ENCODE measurements at places on chromosomes 2 and 18.
A peak's percentile ranks its signal among the peaks of the same experiment; 100 is the strongest.

DNA sequence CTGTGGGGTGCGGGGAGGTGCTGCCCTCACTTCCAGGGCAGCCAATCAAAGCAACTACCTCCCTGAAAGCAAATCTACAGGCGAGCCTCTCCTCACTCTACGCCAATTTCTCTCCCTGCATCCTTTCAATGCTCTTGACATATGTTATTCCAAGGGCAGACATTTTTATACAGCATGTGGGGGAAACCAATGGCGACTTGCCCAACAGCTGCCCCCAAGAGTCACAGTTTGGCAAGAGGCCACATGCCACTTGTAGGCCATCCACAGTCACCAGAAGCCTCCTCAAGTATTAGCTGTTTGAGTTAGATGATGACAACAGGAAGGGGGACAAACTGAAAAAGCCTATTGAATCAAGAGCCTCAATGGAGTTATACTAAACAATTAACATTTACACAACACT is 114.6 kb downstream of the MYO5B start:
- H3K36me3 ChIP-seq, result no peaks in the 10 kb centered on the region
- no peak for DNase-seq
- H3K27ac ChIP-seq, result no peak overlapping the region

DNA sequence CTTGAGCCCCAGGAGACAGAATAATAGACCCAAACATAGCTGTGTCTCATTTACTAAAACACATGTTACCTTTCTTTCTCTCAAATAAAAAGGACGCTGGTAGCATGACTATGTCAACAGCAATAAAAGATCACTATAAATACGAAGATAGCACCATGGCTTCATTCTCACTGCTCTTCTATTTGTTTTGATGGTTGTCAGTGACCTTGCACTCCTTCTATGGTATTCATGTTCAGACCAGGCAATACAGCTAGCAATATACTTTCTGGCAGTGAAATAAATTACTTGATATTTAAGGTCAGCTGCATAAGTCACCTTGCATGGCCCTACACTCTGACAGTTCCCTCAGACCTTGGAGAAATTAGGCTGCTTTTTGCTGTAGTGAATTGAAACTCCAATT is 263.2 kb upstream of the CDH7 start:
- H3K27me3 ChIP-seq, result no peaks in the 10 kb centered on the region
- no peak overlapping the region for H3K4me3 ChIP-seq
- H3K36me3 ChIP-seq, result no peaks in the 10 kb centered on the region
- DNase-seq, result no peak
- no peaks in the 10 kb centered on the region for H3K4me1 ChIP-seq

DNA sequence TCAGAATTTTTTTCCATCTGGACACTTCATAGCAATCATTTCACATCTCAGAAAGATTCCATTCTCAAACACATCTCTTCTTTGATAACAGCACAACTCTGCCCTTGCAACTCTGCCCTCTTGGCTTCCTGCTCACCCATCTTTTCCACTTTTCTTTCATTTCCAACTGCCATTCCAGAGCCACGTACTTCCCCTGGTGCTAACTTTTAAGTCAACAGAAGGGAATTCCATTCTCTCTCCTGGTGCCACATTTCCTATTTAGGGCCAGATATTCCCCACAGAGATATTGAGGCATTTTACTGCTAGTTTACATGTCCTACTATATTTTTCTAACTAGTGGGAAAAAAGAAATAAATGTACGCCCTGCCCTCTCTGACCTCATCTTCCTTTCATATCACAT is 590.2 kb downstream of the ARHGAP15 start:
- peaks cover 38% of the 10 kb centered on the region for H3K36me3 ChIP-seq
- H3K27ac ChIP-seq, result no peak overlapping the region
- no peak overlapping the region for H3K4me3 ChIP-seq
- no peaks in the 10 kb centered on the region for H3K27me3 ChIP-seq
- H3K4me1 ChIP-seq, result peaks cover 18% of the 10 kb centered on the region
- no peak for DNase-seq

DNA sequence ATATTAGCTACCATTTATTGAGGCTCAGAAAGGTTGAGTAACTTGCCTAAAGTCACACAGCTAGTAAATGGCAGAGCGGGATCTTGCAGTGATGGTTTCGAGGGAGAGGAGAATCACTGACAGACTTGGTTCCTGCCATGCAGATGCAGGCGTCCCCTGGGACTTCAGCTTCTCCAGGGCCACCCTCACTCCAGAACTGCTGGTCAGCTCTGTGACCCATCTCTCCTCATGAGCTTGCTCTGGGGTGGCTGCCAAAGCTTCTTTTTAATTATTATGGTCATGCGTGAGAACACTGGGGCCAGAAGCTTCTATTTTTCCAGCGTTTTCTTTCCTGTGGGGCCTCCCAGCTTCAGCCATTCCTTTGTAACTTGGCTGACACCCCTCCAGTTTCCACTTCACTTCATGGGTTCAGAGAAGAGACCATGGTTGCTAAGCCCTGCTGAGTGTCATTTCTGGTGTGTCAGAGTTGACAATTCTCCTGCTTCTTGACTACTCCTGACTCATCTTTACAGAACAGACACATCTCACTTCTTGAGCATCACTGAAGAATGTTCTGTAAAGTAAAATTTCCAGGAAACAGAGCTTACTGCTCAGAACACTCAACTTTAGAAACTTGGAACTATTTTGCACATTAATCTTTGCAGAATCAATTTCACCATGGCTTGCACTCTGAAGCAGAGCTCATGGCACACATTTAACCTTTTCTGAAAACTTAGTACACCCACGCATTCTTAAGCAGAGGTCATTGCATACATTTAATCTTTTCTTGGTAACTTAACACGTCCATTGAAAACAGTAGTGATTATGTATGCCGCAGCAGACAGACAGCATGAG is 70.4 kb downstream of the IL1R2 start:
- H3K4me3 ChIP-seq, result no peak overlapping the region
- DNase-seq, result peak; percentile 49
- H3K36me3 ChIP-seq, result no peaks in the 10 kb centered on the region
- peaks cover 27% of the 10 kb centered on the region for H3K4me1 ChIP-seq

DNA sequence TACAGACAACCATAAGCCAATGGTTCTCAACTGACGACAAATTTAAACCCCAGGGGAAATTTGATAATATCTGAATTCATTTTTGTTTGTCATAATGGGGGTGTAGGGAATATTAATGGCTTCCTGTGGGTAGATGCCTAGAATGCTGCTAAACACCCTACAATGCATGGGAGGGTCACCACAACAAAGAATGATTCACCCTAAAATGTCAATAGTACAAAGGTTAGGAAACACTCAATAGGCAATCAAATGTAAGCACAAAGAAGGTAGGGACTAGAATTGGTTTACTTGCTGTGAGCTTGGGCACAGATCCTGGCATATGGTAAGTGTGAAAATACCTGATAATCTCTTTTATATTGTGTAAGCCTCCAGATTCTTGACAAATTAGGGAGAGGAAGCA is 20.1 kb upstream of the FANCL start:
- H3K4me1 ChIP-seq, result no peaks in the 10 kb centered on the region
- H3K27ac ChIP-seq, result no peak overlapping the region
- DNase-seq, result no peak

DNA sequence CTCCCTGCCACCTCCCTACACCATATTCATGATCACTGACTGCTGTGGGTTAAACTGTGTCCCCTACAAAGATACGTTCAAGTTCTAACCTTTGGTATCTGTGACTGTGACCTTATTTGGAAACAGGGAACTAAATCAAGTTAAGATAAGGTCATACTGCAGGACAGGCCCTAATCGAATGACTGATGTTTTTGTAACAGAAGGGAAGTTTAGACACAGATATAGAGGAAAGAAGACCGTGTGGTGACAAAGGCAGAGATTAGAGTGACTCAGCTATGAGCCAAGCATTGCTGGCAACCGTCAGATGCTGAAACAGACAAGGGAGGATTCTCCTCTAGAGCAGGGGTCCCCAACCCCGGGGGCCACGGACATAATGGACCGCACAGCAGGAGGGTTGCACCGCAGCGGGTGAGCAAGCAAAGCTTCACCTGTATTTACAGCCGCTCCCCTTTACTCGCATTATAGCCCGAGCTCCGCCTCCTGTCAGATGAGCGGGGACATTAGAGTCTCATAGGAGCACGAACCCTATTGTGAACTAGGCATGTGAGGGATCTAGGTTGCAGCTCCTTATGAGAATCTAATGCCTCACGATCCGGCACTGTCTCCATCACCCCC is 28.9 kb upstream of the RNF152 start:
- no peak for DNase-seq
- peaks cover 3% of the 10 kb centered on the region for H3K27me3 ChIP-seq
- H3K4me1 ChIP-seq, result peaks cover 10% of the 10 kb centered on the region
- no peak overlapping the region for H3K4me3 ChIP-seq

DNA sequence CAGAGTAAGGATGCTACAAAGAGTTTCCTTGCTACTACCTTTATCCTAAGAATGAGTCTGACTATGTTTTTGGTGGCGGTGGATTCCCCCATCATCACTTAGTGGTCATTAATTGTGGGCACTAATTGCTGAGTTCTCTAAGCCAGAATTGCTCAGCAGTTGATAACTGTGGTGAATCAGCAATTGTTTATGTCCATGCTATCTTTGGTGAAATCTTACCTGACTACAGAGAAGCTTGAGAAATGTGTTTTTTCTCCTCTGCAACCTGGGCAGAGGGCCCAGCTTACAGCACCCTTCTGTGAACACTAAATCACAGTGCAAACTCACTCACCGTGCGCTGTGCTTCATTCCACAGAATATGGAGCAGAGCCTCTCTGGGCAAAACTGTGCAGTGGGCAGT is 683.6 kb downstream of the CNTNAP5 start:
- DNase-seq, result no peak
- H3K27me3 ChIP-seq, result no peaks in the 10 kb centered on the region
- no peak overlapping the region for H3K4me3 ChIP-seq
- no peak overlapping the region for H3K27ac ChIP-seq

DNA sequence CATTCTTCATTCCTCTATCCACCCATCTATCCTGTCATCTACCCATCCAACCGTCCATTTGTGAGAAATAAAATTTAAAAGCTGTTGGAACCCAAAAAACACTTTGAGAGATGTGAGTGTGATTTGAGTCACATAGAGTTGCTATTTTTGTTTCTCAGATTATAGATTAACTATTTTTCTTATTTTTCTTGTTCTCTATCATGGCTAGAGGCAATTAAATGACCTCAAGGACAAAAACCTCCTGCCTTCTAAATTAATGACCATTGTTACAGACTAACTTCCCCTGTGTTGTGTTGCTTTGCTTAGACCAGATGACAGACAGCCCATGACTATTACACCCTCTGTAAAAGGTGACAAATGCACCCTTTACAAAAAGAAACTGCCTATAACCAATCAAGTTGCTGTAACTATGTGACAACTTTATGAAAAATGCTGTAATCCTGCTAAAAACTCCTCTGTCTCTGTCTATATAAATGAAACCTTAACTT is 207.9 kb upstream of the CXCR4 start:
- H3K4me3 ChIP-seq, result peak overlapping the region; percentile 1
- no peak for DNase-seq
- H3K27me3 ChIP-seq, result no peaks in the 10 kb centered on the region
- no peaks in the 10 kb centered on the region for H3K36me3 ChIP-seq
- peak overlapping the region; percentile 42 for H3K27ac ChIP-seq

GRCh38 chr18:10805587-10806118 is 279.8 kb downstream of the NAPG start:
- no peak overlapping the region for H3K27ac ChIP-seq
- H3K36me3 ChIP-seq, result no peaks in the 10 kb centered on the region
- no peak overlapping the region for H3K4me3 ChIP-seq
- no peaks in the 10 kb centered on the region for H3K4me1 ChIP-seq

DNA sequence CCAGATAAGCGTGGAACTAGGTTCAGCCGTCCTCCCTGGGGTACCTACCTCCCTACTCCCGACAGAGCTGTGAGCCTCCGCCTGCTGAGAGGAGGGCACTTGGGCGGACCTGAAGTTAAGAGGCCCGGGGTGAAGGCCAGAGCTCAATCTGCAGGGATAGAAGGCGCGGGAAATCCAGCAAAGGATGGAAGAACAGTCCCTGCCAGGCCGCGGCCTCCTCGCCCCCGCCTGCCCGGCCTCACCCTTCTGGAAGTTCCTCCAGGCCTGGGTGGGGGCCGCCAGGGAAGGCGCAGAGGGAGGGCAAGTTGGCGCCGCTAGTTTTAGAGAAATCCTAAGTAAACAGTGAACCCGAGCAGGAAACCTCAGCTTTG is 13.0 kb downstream of the EN1 start:
- peaks cover 88% of the 10 kb centered on the region for H3K27me3 ChIP-seq
- no peaks in the 10 kb centered on the region for H3K4me1 ChIP-seq
- no peak overlapping the region for H3K27ac ChIP-seq
- DNase-seq, result no peak
- H3K36me3 ChIP-seq, result no peaks in the 10 kb centered on the region

DNA sequence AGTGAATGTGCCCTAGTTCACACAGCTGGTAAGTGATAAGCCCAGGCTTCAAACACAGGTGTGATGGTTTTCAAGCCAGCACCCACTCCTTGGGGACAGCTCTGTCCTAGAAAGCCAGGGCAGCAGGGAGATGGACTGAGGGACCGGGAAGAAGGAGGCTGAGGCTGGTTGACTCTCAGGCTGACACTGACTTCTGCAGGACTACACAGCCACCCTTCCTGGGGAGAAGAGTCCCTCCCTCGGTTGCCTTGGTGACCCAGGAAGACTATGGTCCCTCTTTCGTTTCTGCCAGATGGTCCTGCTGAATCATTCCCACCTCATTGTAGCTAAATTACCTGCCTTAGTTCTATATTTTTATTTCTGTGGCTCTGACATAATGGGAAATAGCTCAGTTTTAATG is 11.3 kb upstream of the FSHR start:
- H3K27ac ChIP-seq, result no peak overlapping the region
- DNase-seq, result no peak
- H3K4me1 ChIP-seq, result no peaks in the 10 kb centered on the region
- no peak overlapping the region for H3K4me3 ChIP-seq

DNA sequence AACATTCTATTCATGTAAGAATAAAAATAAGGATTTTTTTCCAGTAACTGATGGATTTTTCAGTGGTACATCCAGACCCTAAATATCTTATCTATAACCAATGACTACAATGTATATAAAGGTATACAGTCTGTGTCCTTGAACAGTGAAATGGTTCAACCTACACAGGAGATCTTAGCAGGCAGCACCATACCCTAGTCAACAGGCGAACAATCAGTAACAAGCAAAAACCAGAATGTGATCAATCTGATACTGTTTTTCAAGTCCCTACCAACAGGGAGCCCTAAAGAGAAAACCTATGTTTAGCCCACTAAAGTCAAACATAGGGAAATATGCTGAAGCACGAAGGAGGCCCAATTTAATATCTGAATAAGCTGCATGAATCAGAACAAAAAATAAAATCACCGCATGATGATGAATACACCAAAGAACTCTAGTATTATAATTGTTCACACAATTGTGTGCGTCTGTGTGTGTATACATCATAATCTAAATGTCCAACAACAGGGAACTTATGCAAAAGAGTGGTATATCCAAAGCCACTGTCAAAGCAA is 26.0 kb downstream of the PTPN2 start:
- peaks cover 47% of the 10 kb centered on the region for H3K36me3 ChIP-seq
- peaks cover 64% of the 10 kb centered on the region for H3K4me1 ChIP-seq
- no peaks in the 10 kb centered on the region for H3K27me3 ChIP-seq
- H3K27ac ChIP-seq, result peak overlapping the region; percentile 13
- peak overlapping the region; percentile 61 for H3K4me3 ChIP-seq

Data from T-helper 2 cell treated with Interferon-gamma antibody and Interleukin-4, amounts not matched to agents 5 μg/mL and 100 μg/mL, for 36 hours (primary cell).